ENCODE measurements at places on chromosomes 2 and 18. TPM values are rescaled to one million over a fixed set of nuclear protein-coding genes. Genes with fewer than 3 reads are reported as not detected.

DNA sequence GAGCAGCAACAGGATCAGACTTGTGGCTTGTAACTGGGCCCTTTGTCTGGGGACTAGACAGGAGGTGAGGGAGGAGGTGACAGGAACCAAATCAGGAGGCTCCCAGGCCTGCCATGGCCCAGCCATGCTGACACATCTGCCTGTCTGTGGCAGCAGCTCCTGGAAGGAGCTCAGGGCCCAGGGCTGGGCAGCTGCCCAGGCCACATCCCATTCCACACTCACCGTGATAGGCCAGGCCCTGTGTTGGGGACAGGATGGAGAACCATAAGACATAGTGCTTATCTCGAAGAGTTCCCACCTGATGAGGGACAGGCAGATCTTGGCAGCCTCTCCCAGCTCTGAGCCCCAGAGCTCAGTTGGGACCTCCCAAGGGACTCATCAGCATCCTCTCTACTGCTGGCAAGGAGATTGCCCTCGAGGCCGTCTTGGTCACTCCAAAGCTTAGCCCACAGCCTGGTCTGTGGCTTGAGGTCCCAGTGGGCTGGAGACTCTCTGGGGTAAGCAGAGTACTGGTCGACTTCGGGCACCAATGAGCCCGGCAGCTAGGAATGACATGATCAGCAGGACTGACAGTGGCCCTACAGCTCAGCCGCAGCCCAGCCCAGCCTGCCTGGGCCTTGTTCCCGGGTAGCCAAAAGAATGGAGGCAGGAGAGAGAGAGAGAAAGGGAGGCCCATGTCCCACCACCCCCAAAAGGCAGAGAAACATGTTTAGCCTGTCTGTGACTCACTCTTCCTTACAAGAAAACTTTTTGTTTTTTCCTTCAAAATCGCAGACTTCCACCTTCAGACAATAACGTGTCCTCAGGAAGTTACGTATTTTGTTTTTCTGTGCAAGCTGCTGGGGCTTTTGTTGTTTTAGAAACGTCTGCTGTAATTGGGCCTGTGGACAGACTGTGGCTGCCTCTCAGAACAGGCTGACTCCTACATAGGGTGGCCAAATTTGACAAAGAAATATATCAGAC, 82.1 kb downstream of the HS1BP3 start:
- DNase-seq = no peak

GRCh38 chr2:85577386-85578242, at the start of gene VAMP8:
Gene VAMP8 (plus strand): TSS chr2:85577586. CDS start chr2:85577647, 61 bp downstream.
- DNase-seq = no peak

GRCh38 chr2:29064346-29064715, 10.0 kb downstream of the PCARE start:
- DNase-seq = no peak

GRCh38 chr2:70541481-70542020, 12.1 kb downstream of the TGFA start:
- no peak for DNase-seq

- DNase-seq = no peak
Measured at GRCh38 chr2:239258248-239258647, 142.6 kb downstream of the HDAC4 start.

GRCh38 chr2:69097891-69098655, 85.1 kb downstream of the ANTXR1 start:
- no peak for DNase-seq

DNA sequence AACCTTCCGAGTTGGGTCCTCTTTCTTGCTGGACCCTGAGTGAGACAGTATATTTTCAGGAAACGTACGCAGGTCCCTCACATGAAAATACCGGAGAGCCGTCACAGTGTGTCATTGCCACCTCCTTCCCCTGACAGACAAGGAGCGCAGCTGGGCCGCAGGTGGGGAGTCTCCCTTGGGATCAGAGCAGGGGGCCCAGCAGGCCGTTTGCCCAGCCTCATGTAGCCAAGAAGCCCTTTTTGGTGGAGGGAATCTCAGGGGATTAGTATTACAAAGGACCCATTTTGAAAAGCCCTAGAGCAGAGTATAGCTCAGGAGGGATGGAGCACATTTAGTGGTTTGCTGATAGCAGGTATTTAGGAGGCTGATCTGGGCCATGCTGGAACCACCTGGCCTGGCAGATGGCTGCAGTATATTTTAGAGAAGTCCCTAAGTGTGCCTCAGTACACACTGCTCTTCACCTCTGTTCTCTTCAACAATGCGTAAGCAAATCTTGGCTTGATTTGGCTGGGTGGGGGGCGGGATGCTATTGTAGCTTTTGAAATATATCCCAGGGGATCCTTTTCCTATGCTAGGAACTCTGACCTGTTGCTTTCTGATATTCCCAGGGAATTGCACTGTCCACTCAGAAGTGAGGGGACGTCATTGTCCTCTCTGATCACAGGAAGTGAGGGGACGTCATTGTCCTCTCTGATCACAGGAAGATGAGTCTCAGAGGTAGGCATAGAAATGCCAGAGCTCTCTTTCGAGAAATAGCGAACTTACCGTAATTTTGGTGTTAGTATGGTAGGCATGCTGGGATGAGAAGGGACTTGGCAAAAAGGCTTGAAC, 171.9 kb downstream of the HRH4 start:
- DNase-seq = no peak

DNA sequence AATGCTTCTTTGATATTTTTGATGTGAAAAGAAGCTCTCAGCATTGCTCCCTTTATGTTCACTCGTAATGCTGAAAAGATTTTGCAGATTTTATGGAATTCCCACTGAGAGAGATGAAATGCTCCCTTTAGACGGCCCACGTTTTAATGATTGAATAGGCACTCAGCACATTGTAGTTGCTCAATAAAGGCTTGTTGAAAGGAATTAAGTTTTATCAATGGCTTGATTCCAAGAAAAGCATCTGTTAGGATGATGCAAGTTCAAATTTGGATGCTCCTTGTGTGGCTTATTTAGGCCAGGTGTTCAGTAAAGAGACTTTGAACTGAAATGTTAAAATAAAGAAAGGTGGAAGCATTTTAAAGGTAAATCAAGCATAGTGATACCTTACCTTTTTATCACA, 725.1 kb downstream of the EPHA4 start:
- no peak for DNase-seq

GRCh38 chr2:152127628-152128027, 28.8 kb upstream of the CACNB4 start:
- no peak for DNase-seq

- DNase-seq = peak; percentile 15
Measured at GRCh38 chr2:41495050-41495449, 552.8 kb upstream of the PKDCC start.

DNA sequence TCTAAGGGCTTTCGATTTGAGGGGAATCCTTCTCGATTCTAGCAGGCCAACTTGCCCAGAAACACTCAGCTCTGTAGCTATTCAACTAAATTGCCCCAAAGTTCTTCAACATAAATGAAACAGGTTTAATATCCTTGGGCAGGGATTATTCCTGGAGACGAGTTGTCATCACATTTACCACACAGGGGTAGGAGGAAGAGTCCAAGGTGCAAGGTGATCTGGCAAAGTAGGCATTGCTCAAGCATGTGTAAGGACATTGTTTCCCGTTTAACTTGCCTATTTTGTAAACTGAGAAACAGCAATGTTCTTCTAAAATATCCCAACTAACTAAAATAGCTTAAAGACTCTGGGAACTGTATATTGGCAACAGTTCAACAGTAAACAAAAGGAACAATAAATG, 814.3 kb downstream of the BCL11A start:
- DNase-seq = no peak

DNA sequence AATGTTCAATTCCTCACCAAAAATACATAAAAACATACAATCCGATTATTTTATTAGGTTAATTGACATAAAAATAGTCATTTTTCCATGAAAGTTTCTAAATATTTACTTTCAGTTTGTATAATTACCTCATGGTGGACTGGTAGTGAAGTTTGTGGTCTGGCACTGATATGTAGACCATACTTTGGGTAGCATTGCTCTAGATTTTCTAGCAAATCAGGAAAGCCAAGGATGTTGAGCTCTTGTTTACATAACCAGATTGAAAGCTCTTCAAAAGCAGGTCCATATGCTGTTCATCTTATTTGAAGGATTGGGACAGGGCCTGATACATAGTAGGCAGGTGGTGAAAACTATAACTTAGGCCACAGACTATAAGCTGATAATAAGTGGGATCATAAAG, 61.8 kb downstream of the COMMD1 start:
- DNase-seq = no peak

- peak; percentile 83 for DNase-seq
Measured at GRCh38 chr2:10412380-10412779, 35.7 kb downstream of the ODC1 start.

DNA sequence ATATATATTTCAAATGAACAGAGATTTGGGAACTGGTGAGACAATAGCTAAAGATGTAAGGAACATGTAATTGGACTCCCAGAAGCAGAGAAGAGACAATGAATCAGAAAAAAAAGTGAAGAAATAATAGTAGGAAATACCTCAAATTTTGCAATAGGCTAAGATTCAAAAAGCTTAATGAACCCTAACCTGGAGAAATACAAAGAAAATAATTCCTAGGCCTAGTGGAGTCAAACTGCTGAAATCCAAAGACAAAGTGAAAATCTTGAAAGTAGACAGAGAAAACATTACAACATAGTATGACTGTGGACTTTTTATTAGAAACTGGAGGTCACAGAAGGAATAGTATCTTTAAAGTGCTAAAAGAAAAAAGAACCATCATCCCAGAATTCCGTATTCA, 76.7 kb downstream of the LAMA3 start:
- DNase-seq = no peak

- DNase-seq = no peak
Measured at GRCh38 chr2:46954951-46955571, 39.5 kb upstream of the MCFD2 start.

DNA sequence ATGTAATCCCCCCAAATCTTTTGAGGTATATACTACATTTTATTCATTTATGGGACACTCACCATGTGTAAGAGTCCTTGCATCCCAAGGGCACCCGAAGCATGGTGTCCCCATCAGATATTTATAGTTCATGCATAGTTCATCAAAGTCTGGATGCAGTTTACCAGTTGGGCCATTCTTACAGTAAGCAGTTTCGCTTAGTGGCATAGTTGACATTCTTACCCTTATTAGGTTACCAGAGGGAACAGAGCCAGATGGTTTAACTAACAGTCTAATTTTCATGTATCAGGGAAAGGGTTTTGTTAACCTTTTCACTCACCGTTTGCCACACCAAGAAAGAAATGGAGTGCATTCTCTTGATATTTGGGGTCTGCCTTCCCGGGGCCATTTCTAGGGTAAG, 7.1 kb downstream of the ZNF407 start:
- no peak for DNase-seq

DNA sequence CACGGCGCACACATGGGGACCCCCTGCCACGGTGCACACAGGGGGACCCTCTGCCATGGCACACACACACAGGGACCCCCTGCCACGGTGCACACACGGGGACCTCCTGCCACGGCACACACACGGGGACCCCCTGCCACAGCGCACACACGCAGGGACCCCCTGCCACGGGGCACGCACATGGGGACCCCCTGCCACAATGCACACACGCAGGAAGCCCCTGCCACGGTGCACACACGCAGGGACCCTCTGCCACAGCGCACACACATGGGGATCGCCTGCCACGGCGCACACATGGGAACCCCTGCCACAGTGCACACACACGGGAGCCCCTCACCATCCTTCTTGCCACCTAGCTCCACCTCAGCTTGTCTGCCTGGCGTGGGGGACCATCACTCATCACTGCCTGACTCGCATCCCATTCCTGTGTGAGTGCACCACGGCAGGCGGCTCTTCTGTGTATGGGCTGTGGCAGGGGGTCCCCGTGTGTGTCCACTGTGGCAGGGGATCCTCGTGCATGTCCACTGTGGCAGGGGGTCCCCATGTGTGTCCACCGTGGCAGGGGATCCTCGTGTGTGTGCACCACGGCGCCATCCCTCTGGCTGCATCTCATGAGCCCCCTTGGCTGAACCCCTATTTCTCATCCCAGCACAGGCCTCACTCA, 206.7 kb downstream of the EIPR1 start:
- DNase-seq = no peak

- DNase-seq = no peak
Measured at GRCh38 chr18:60739212-60739611, 366.6 kb upstream of the MC4R start.

GRCh38 chr18:57889841-57890240, 86.7 kb upstream of the ATP8B1 start:
- no peak for DNase-seq

DNA sequence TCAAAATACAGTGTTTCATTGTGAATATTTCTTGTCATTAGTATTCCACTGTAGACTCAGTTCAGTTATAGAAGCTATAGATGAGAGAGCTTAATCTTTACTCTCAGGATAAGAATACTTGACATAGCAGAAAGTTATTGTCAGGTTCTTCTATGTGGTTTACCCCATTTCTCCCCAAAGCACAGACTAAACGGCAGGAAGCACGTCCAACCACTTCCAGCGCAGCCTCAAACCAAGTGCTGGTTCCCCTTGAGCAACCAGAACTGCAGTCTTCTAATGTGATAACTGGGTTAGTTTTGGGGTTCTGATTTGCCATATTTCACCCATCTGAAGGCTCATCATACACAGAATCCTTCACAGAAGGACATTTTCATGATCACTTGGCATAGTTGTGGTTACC, 324.7 kb downstream of the SLC8A1 start:
- DNase-seq = no peak

- no peak for DNase-seq
Measured at GRCh38 chr2:236568922-236569572, 578 bp upstream of the ACKR3 start.

- no peak for DNase-seq
Measured at GRCh38 chr18:58755304-58756010, 84.2 kb downstream of the MALT1 start.

DNA sequence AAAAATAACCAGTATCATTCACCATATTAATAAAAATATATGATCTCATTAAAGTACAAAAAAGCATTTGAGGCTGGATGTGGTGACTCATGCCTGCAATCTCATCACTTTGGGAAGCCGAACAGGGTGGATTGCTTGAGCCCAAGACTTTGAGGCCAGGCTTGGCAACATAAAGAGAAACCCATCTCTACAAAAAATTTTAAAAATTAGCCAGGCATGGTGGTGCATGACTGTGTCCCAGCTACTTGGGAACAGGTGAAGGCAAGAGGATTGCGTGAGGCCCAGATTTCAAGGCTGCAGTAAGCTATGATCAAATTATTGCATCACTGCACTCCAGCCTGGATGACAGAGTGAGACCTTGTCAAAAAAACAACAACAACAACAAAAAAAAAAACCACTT, 75.9 kb downstream of the RAD51AP2 start:
- no peak for DNase-seq

DNA sequence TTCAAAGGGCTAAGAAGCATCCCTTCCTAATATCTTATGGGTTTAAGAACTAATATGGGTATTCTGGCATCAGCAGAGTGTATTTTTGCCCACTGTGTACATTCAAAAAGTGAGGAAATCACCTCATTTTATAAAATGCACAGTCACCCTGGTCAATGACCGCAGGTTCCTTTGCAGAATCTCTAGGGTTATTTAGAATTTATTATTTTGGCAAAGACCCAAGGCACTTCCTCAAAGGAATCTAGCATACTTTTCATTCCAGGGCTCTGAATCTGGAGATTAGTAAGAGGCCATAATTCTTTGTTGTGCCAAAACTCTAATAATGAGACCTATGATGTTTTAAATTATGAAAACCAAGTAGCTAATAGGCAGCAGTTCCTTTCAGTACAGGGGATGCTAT, 27.2 kb upstream of the CDH2 start:
- no peak for DNase-seq

The NBEAL1 gene
- 4.2 TPM for polyA plus RNA-seq

The IL1RL2 gene
- 0.84 TPM for polyA plus RNA-seq

The GPN1 gene
- polyA plus RNA-seq = 45.4 TPM

The TTR gene
- polyA plus RNA-seq = 0.27 TPM

The RASGRP3 gene
- polyA plus RNA-seq = 15.7 TPM

The SPDYA gene
- 3.7 TPM for polyA plus RNA-seq

The GPR39 gene
- polyA plus RNA-seq = 1.4 TPM

The SLC25A12 gene
- 51.7 TPM for polyA plus RNA-seq

The AMER3 gene
- polyA plus RNA-seq = 11.0 TPM

The KCNIP3 gene
- polyA plus RNA-seq = 23.0 TPM

The C2orf78 gene
- polyA plus RNA-seq = not detected
